MCF 10A (cell line): ENCODE measurements at places on chromosomes 11 and 22. TPM values are rescaled to one million over a fixed set of nuclear protein-coding genes. Genes with fewer than 3 reads are reported as not detected.

GRCh38 chr11:57294225-57295131, 30.3 kb downstream of the TNKS1BP1 start:
- peak overlapping the region; percentile 90 for H3K27ac ChIP-seq
- H3K4me3 ChIP-seq, result peak overlapping the region; percentile 31
- H3K4me1 ChIP-seq, result peaks cover 37% of the 10 kb centered on the region

EXPH5 gene
- total RNA-seq, result 9.2 and 17.9 TPM in 2 replicates

GRCh38 chr11:7892840-7893254, 38.2 kb downstream of the OR10A6 start:
- H3K27me3 ChIP-seq, result no peaks in the 10 kb centered on the region
- peak; percentile 66 for DNase-seq
- H3K4me3 ChIP-seq, result no peak overlapping the region

- H3K36me3 ChIP-seq, result no peaks in the 10 kb centered on the region
- peaks cover 11% of the 10 kb centered on the region for H3K4me1 ChIP-seq
- no peak overlapping the region for H3K4me3 ChIP-seq
- peak; percentile 4 for DNase-seq
- H3K27me3 ChIP-seq, result no peaks in the 10 kb centered on the region
Measured at GRCh38 chr11:105870516-105871113, 151.4 kb downstream of the MSANTD4 start.

- no peak overlapping the region for H3K27ac ChIP-seq
- H3K36me3 ChIP-seq, result peaks cover 28% of the 10 kb centered on the region
- no peaks in the 10 kb centered on the region for H3K27me3 ChIP-seq
- H3K4me1 ChIP-seq, result peaks cover 14% of the 10 kb centered on the region
Measured at GRCh38 chr22:19951346-19951745, 9.7 kb upstream of the TXNRD2 start.

DMC1 gene
- total RNA-seq, result 0.56 and 1.4 TPM in 2 replicates

GRCh38 chr11:13033760-13034533, 24.8 kb downstream of the RASSF10 start:
- H3K4me3 ChIP-seq, result no peak overlapping the region
- no peak overlapping the region for H3K27ac ChIP-seq
- no peaks in the 10 kb centered on the region for H3K36me3 ChIP-seq

DNA sequence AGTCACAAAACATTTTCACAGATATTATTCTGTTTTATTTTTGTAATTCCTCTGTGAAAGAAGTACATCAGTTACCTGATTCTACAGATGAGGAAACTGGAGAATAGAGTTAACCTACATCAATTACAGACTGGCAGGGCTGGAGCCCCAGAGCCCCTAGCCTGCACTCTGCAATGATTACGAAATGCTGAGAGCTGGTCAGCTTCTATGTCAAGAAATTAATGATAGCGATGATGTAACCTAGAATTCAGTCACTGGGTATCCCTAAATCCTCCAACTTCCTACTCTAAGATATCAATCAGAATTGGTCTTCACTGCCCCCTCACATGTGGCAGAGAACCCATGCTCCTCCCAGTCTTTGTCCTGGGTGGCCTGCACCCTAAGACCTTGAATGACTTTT, 273.5 kb upstream of the PLET1 start:
- peaks cover 6% of the 10 kb centered on the region for H3K4me1 ChIP-seq
- no peaks in the 10 kb centered on the region for H3K36me3 ChIP-seq
- no peak overlapping the region for H3K27ac ChIP-seq
- DNase-seq, result no peak
- H3K27me3 ChIP-seq, result peaks cover 50% of the 10 kb centered on the region

GRCh38 chr11:15276621-15277020, 161.9 kb downstream of the INSC start:
- no peak overlapping the region for H3K27ac ChIP-seq
- H3K4me3 ChIP-seq, result no peak overlapping the region
- peak; percentile 11 for DNase-seq

- DNase-seq, result no peak
- no peaks in the 10 kb centered on the region for H3K4me1 ChIP-seq
- no peaks in the 10 kb centered on the region for H3K36me3 ChIP-seq
- H3K27ac ChIP-seq, result no peak overlapping the region
Measured at GRCh38 chr22:29167032-29167911, 38.4 kb upstream of the EMID1 start.

DNA sequence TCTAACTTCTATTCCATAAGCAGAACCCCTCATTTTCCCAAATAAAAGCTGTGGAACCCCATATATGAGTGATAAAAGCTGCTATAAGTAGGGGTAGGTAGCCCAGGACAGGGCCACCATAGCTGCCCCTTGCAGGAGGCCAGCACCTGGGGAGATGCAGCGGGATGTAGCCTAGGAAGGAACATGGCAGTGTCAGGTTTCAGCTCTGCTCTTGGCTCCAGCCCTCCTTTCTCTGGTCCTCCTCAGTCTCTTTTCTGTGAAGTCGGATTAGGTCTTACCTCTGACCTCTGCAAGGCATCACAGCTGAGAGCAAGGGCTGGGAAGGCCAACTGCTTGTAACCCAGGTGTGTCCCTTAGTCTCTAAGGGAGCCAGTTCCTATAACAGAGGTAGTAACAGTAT, 135.6 kb downstream of the NAV2 start:
- no peak for DNase-seq
- no peaks in the 10 kb centered on the region for H3K27me3 ChIP-seq
- H3K27ac ChIP-seq, result no peak overlapping the region
- H3K4me1 ChIP-seq, result no peaks in the 10 kb centered on the region

DNA sequence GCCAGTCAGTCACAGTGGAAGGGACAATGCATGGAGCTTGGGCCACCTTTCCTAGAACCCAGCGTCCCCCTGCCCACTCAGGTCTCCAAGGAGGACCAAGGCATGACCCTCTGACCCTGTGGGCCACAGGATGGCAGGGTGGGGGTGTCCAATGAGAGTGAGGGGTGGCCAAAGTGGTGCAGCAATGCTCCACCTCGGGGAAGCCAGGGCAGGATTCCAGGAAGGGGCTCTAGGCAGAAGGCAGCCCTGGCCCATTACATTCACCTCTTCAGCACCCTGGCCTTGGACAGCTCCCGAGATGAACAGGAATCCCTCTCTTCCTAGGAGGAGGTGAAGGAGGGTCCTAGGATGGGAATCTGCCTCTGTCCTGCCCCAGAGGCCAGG, 597.5 kb downstream of the BRD1 start:
- H3K27me3 ChIP-seq, result no peaks in the 10 kb centered on the region
- H3K27ac ChIP-seq, result no peak overlapping the region
- no peak for DNase-seq
- no peak overlapping the region for H3K4me3 ChIP-seq
- no peaks in the 10 kb centered on the region for H3K4me1 ChIP-seq

DNA sequence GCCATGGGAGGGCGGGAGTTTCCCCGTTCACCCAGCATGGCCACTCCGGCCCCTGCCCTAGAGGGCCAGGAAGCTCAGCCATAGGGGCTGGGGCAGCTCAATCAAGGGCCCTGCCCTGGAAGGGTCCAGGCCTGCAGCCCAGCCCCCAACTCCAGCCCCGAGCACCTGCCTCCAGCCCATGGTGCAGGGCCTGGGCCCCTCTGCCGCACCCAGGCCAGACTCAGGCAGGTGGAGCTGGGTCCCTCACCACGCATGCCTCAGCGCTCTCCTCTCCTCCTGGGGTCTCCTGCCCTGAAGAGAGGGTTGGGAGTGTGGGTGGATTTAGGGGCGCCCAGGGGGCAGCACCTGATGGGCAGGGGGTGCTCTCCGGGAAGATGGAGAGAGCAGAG, 13.1 kb downstream of the MLC1 start:
- H3K36me3 ChIP-seq, result no peaks in the 10 kb centered on the region
- no peaks in the 10 kb centered on the region for H3K4me1 ChIP-seq
- no peaks in the 10 kb centered on the region for H3K27me3 ChIP-seq
- no peak for DNase-seq

DNA sequence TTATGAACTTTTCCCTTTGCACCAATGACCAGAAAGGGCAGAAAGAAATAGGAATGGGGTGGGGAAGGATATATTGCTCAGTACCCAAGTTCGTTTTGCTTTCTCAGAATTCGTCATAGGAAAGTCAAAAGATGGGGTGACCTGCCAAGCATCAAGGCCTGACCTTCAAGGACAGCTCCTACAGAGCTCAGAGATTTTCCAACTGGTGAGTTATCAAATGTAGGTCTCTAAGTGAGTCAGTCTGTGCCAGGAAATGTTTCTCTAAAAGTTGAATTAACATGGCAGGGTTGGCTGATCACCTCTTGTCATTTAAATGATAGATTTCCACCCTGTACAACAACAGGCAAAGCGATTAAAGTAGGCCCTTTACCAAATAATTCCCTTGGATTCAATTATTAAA, 307.2 kb downstream of the CADM1 start:
- H3K4me1 ChIP-seq, result peaks cover 12% of the 10 kb centered on the region
- H3K27me3 ChIP-seq, result no peaks in the 10 kb centered on the region
- H3K4me3 ChIP-seq, result no peak overlapping the region
- H3K36me3 ChIP-seq, result no peaks in the 10 kb centered on the region
- DNase-seq, result no peak
- no peak overlapping the region for H3K27ac ChIP-seq

- no peak overlapping the region for H3K27ac ChIP-seq
- H3K4me3 ChIP-seq, result no peak overlapping the region
- peaks cover 4% of the 10 kb centered on the region for H3K36me3 ChIP-seq
- DNase-seq, result peak; percentile 38
- peaks cover 43% of the 10 kb centered on the region for H3K27me3 ChIP-seq
- H3K4me1 ChIP-seq, result no peaks in the 10 kb centered on the region
Measured at GRCh38 chr11:60996381-60997138, 25.1 kb downstream of the CD6 start.

DNA sequence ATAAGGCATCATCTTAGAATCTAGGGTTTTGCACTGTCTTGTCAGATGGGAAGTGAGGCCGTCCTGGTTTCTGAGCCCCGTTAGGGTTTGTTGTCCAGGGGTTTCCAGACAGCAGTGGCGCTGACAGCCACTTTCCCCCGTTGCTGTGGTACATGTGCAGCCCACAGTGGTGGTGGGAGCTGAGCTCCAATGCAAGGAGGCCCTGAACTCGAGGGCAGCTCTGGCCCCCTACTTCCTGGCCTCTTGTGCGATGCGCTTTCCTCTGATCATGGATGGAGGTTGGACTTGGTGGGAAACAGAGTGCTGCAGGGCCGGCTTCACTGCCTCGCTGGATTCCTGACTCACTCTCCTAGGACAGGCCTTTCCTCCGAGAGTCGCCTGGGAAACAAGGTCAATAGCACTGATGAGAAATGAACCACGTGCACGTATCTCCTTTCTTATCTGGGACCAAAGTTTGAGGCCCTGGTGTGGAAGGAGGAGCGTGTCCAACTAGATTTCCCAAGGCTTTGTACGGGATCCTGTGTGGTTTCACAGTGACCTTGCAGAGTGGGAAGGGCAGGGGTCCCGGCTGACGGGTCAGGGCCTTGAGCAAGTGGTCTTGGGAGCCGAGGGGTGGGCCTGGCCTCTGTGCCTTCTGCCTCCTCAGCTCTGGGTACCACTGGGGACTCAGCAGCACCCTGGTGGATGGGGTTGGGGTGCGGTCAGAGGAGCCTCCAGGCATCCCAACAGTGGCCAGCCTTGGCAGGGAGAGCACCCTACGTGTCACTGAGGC, 3.7 kb downstream of the PHRF1 start:
- no peak overlapping the region for H3K4me3 ChIP-seq
- H3K36me3 ChIP-seq, result peaks cover 32% of the 10 kb centered on the region
- H3K27me3 ChIP-seq, result no peaks in the 10 kb centered on the region
- no peak for DNase-seq
- no peak overlapping the region for H3K27ac ChIP-seq

- H3K36me3 ChIP-seq, result peaks cover 27% of the 10 kb centered on the region
- H3K4me3 ChIP-seq, result peak overlapping the region; percentile 91
- no peaks in the 10 kb centered on the region for H3K27me3 ChIP-seq
- DNase-seq, result no peak
- H3K4me1 ChIP-seq, result peaks cover 39% of the 10 kb centered on the region
Measured at GRCh38 chr11:65611758-65612603, 2.0 kb downstream of the MAP3K11 start.

HOATZ gene
- not detected in 2 replicates for total RNA-seq

DNA sequence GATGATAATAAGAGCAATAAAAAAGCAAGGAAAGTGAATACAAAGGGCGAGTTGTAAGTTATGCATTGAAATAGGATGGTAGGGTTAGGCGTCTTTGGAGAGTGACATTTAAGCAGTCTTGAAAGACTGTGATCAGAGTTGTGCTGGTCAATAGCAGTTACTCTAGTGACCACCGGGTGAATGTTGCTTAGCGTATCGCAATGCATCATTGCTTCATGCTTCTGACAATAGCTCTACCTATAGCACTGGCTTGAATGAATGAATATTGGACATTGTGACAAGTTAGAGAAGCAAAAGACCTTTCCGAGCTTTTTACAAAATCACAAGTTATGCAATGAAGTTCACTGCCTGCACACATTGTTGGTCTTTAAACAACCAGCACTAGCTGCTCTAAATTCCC, 7.7 kb upstream of the OR8B12 start:
- no peak for DNase-seq
- H3K27ac ChIP-seq, result no peak overlapping the region
- H3K27me3 ChIP-seq, result peaks cover 16% of the 10 kb centered on the region
- H3K4me1 ChIP-seq, result no peaks in the 10 kb centered on the region

- H3K4me1 ChIP-seq, result peaks cover 5% of the 10 kb centered on the region
- DNase-seq, result peak; percentile 52
- H3K27ac ChIP-seq, result no peak overlapping the region
- H3K27me3 ChIP-seq, result peaks cover 55% of the 10 kb centered on the region
- no peaks in the 10 kb centered on the region for H3K36me3 ChIP-seq
- no peak overlapping the region for H3K4me3 ChIP-seq
Measured at GRCh38 chr22:36853407-36854099, 7.3 kb upstream of the NCF4 start.

- H3K27ac ChIP-seq, result no peak overlapping the region
- H3K4me1 ChIP-seq, result no peaks in the 10 kb centered on the region
- no peak for DNase-seq
- H3K36me3 ChIP-seq, result no peaks in the 10 kb centered on the region
Measured at GRCh38 chr11:121766991-121767390, 314.2 kb upstream of the SORL1-AS1 start.

CRYBB1 gene
- total RNA-seq, result not detected in 2 replicates

GRCh38 chr22:25407859-25408229, 156.6 kb upstream of the GRK3 start:
- H3K4me1 ChIP-seq, result peaks cover 13% of the 10 kb centered on the region
- DNase-seq, result no peak
- H3K4me3 ChIP-seq, result no peak overlapping the region

- no peak for DNase-seq
- H3K27ac ChIP-seq, result no peak overlapping the region
- peaks cover 3% of the 10 kb centered on the region for H3K36me3 ChIP-seq
- H3K4me3 ChIP-seq, result no peak overlapping the region
- no peaks in the 10 kb centered on the region for H3K27me3 ChIP-seq
Measured at GRCh38 chr11:78651923-78652842, 77.5 kb upstream of the NARS2 start.

DNA sequence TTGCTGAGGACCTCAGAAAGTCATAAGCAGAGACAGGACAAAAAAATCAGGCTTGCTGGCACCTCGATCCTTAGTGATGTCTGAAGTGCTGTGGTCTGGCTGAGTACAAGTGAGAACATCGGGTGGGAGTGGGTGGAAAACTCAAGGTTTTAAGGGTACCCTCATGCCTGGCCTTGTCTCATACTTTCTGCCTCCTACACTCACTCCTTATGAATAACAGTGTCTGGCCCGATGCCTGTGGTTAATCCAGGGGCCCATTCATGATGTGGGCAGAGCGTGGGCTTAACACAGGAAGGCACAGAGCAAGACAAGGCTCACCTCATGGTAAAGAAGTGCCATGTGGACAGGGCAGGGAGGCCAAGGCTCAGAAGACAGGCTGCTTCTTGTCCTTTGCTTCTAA, 11.0 kb upstream of the UCP3 start:
- no peak overlapping the region for H3K27ac ChIP-seq
- no peaks in the 10 kb centered on the region for H3K27me3 ChIP-seq
- no peak overlapping the region for H3K4me3 ChIP-seq
- peaks cover 9% of the 10 kb centered on the region for H3K36me3 ChIP-seq
- H3K4me1 ChIP-seq, result peaks cover 9% of the 10 kb centered on the region

GRCh38 chr11:10414181-10414580, 40.9 kb upstream of the AMPD3 start:
- no peaks in the 10 kb centered on the region for H3K27me3 ChIP-seq
- H3K4me1 ChIP-seq, result peaks cover 5% of the 10 kb centered on the region
- H3K4me3 ChIP-seq, result no peak overlapping the region
- H3K27ac ChIP-seq, result no peak overlapping the region
- DNase-seq, result no peak

PLEKHA7 gene
- 1.7 and 2.8 TPM in 2 replicates for total RNA-seq
